ENCODE measurements at places on chromosomes 1 and 21.

GRCh38 chr1:150874455-150875196, 1.8 kb downstream of the ARNT start:
- DNase-seq: no peak

DNA sequence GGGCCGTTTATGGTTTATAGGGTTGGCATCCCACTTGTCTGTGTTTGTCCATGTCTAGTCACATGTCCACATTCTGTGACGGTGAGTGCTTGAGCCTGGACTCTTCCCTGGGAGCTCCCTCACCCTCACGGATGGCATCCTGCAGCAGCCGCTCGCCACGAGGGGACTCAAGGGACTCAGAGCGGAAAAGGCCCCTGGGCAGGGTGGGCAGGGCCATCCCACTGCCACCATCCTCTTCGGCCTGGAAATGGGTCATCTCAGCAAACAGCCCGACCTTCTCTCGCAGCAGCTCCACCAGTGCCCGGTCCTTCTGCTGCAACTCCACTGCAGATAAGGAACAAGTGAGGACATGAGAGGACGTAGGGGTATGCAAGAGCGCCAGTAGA, 11.1 kb downstream of the RXFP4 start:
- no peak for DNase-seq

DNA sequence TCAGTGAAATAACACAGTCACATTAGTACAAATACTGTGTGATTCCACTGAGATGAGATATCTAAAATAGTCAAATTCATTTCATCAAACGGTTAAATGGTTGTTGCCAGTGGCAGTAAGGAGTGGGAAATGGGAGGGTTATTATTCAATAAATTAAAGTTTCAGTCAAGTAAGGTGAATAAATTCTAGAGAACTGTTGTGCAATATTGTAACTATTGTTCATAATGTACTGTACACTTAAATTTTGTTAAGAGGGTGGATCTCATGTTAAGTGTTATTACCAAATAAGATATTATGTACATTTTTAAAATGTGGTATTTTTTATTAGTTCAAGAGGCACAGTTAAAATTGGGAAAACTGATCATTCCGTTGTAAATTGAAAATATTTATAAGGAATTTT, 463.3 kb upstream of the BRINP3 start:
- no peak for DNase-seq

DNA sequence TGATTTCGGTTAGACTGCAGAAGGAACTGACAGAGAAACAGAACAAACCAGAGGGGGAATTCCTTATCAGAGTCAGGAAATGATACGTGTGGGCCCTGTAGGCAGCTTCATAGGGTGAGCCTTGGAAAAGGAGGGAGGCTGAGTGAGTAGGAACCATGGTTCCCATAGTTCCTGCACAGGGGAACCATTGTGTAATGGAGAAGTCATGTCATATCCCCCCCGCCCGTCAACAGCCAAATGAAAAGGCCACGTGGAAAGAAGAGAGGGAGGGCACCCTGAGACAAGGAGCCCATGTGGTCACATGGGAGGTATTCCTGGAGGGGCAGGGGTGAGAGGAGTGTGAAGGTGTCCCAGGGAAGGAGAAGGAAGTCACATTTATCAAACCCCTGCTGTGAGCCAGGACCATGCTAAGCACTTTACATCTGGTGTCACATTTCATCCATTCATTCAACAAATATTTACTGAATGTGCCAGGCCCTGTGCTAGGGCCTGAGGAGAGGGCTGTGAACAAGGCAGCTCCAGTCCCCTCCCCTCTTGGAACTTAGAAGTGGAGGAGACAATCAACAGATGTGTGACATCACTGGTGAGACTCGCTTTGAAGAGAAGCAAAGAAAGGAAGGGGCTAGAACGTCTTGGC, 15.7 kb upstream of the FGR start:
- no peak for DNase-seq

DNA sequence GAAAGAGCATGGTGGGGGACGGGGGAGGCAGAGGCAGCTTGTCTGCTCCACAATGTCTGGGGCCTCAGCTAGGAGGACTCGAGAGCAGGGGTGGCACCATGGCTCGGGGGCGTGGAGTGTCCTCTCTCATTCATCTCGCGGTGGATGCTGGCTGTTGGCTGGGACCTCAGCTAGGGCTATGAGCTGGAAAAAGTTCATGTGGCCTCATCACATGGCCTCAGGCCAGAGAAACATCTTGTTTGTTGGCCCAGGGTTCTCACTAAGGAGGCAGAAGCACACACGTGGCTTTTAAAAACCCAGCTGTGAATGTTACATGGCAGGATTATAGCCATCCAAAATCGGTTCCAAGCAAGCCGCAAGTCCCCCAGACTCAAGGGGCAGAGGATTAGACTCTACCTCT, 6.2 kb upstream of the CENPS start:
- no peak for DNase-seq

GRCh38 chr1:215131291-215131690, 48.8 kb downstream of the KCNK2 start:
- no peak for DNase-seq

- no peak for DNase-seq
Observed at GRCh38 chr1:91120936-91121335, 99.1 kb upstream of the ZNF644 start.

- no peak for DNase-seq
Observed at GRCh38 chr1:230441183-230442029, 15.3 kb upstream of the PGBD5 start.

GRCh38 chr1:182608845-182609610, 4.8 kb upstream of the RGS16 start:
- no peak for DNase-seq

DNA sequence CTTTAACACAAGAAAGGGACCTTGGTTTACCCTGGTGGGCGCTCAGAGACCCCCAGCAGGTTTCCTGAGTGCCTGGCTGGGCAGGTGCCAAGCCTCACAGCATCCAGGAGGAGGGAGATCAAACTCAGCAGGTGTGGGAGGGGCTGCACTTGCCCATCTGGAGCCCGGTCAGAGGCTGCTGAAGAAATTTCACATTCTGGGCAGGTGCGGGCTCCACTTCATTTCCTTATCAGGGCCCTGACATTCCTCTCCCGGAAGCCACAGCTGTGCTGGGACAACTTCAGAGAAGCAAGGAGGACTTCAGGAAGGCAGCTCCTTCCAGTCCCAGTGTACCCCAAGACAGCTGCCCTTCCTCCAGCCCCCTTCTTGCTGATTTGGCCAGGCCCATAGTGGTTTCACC, 82.9 kb downstream of the ITPKB start:
- no peak for DNase-seq

DNA sequence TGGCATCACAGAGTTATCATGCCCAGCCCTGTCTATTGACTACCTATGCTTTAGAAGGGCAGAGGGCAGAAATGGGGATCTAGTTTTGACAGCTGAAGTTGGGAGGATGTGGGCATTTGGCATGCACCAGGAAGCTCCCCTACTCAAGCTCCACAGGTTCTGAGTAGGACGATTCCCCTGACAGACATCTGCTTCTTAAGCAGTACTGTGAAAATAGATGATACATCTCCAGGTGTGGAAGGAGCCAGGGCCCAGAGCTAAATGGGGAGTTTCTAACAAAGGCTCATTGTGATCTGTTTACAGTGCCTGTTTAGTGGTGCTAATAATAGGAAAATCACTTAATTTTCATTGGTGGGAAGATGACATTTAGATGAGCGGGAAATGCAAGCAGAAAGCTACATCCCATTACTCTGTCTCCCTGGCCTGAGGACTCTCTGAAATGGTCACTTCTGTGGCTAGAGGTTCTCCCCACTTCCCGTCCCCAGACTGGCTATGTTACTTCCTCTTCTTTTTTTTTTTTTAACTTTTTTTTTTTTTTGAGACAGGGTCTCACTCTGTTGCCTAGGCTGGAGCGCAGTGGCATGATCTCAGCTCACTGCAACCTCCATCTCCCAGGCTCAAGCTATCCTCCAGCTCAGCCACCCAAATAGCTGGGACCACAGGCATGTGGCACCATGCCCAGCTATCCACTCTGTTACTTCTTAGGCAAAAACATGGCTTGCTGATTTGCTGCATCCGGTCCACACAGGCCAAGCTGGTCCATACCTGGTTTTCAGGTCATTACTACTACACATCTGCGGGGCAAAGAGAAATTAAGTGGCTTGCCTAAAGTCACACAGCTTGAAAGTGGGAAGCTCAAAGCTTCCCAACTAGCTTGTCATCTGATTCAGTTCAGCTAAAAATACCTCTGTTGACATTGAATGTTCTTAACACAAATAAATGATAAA, 23.2 kb upstream of the CNIH3 start:
- DNase-seq: no peak

DNA sequence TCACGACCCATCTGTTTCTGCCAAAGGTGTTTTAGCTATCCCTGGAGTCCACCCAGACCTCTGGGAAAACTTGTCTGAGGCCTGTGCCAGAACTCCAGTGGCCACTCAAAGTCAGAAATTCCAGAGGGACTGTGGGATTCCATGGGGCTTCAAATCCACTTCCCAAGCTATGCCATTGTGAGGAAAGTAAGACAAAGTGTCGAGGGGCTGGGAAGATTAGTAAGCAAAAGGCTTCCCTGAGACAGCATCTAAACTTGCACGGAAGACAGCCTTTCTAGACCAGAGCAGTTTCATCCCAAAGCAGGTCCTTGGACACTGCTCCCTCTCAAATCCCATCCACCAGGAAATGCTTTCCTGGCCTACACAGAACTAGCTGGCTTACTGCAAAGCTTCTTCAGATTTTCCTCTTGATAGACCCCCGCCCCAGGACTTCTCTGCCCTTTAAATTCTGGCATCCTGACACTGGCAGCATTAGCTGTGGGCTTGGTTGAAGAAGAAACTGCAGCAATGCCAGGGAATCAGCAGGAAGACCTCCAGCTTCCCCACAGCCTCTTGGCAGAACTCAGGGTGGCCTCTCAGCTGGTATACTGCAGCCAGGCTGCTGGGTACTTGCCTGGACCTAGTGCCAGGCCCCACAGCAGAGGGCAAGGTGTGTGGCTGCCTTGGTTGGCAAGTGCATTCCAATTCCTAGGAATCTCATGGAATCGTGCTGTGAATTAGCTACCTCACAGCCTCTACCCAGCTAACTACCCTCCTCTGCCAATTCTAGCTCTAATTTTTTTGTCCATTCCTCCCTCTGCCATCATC, 27.3 kb upstream of the LMX1A start:
- no peak for DNase-seq

GRCh38 chr1:81424061-81424460, 376.7 kb upstream of the ADGRL2 start:
- DNase-seq: no peak

- DNase-seq: no peak
Observed at GRCh38 chr1:227913764-227914721, 33.7 kb downstream of the WNT9A start.

- DNase-seq: no peak
Observed at GRCh38 chr21:44377922-44378645, 24.7 kb downstream of the TRPM2 start.

GRCh38 chr1:169570172-169570574, 16.1 kb downstream of the F5 start:
- no peak for DNase-seq

GRCh38 chr1:244112636-244113035, 61.6 kb downstream of the ZBTB18 start:
- no peak for DNase-seq

DNA sequence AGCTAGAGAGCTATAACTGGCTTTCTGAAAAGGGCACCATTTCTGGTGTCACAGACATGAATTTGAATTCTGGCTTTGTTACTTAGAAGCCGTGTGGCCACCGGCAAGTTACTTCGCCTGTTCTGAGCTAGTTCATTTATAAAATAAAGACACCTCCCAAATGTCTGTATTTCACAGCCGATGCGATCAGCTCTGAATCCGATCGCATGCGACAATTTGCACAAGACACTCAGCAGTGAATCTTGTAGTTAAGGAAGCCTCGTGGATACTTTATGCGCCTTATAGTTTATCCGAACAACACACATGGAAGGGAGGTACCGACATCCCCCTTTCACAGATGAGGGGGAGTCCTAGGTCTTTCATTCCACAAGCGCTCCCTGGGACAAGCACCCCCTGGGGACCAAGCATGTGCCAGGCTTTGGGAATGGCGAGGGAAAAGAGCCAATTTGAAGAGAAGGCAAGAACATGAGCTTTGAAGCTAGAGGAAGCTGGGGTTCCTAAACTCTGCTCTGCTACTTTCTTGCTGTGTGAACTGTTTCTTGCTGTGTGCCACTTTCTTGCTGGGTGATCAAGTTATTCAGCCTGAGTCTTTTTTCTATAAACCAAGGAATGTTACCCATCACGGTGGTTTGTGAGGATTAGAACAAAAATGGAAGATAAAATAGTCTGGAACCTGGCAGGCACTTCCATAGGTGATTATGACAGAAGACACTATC, 3.9 kb downstream of the ID3 start:
- DNase-seq: no peak

DNA sequence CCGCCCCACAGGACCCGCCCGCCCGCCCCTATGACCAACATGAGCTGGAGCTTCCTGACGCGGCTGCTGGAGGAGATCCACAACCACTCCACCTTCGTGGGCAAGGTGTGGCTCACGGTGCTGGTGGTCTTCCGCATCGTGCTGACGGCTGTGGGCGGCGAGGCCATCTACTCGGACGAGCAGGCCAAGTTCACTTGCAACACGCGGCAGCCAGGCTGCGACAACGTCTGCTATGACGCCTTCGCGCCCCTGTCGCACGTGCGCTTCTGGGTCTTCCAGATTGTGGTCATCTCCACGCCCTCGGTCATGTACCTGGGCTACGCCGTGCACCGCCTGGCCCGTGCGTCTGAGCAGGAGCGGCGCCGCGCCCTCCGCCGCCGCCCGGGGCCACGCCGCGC, 7.9 kb upstream of the IBA57 start:
- no peak for DNase-seq

- no peak for DNase-seq
Observed at GRCh38 chr1:162905174-162906158, 44.5 kb upstream of the CCDC190 start.

- no peak for DNase-seq
Observed at GRCh38 chr1:14790982-14791381, 192.5 kb downstream of the KAZN start.

GRCh38 chr1:209790286-209791193, 6.2 kb upstream of the C1orf74 start:
- DNase-seq: no peak

GRCh38 chr1:18547460-18547859, 66.7 kb downstream of the KLHDC7A start:
- DNase-seq: no peak

DNA sequence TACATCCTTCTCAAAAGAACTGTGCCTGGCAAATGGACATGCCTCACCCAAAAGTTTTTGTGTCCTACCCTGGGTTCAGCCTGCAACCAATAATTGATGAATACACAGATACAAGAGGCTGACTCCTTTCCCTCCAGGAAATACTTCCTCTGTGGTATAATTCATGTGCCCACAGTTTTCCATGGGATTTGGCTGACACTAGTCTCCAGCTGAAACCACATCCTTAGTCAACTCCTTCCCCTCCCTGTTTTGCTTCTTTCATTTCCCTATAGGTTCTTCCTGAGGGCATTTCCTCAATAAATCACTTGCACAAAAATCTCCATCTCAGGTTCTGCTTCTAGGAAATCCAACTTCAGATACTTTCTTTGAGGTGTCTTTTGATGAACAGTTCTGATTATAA, 436.6 kb upstream of the C1orf87 start:
- DNase-seq: no peak

DNA sequence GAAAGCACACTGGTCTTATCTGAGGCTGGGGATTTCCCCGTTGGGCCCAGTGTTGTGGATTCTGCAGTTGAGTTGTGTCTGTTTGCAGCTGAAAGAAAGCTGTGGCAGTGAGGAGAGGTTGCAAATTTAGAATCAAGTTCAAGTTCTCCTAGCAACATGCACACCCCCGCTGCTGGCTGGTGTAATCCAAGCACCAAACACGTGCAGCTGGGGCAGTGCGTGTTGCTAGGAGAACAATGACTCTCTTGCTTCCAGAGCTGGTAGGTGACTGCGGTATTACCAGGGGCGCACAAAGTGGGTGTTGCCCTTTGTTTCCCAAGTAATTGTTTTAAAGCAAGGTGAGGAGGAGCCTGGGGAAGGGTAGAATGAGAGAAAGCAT, 91.5 kb downstream of the IER5 start:
- peak; percentile 33 for DNase-seq

Measured in stimulated activated CD4-positive, alpha-beta T cell treated with anti-CD3 and anti-CD28 coated beads, TNF-alpha, amount 100 ng/mL, for 24 hours (primary cell).